ENCODE measurements at places on chromosomes 6 and 20. TPM values are rescaled to one million over a fixed set of nuclear protein-coding genes. Genes with fewer than 3 reads are reported as not detected.

- DNase-seq = no peak
These were observed 57.4 kb upstream of the EDN3 start for GRCh38 chr20:59242714-59243626.

DNA sequence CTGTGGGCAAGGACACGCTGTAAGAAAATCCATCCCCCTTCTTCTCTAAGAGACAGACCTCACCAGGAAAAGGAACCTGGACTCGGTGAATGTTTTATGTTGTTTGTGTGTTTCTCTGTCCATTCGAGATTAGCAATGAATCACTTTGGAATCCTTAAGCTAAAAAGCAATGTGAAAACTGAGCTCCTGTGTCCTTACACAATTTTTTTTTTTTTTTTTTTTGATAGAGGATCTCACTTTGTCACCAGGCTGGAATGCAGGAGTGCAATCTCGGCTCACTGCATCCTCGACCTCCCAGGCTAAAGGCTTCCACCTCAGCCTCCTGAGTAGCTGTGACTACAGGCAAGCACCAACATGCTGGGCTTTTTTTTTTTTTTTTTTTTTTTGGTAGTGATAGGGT is 32.1 kb downstream of the BFSP1 start:
- peak; percentile 90 for DNase-seq

The LAMA2 gene
- under 0.01 TPM for total RNA-seq

GRCh38 chr6:6579281-6579680 is 9.2 kb upstream of the LY86 start:
- DNase-seq = no peak

The LAMP5 gene
- not detected for total RNA-seq

DNA sequence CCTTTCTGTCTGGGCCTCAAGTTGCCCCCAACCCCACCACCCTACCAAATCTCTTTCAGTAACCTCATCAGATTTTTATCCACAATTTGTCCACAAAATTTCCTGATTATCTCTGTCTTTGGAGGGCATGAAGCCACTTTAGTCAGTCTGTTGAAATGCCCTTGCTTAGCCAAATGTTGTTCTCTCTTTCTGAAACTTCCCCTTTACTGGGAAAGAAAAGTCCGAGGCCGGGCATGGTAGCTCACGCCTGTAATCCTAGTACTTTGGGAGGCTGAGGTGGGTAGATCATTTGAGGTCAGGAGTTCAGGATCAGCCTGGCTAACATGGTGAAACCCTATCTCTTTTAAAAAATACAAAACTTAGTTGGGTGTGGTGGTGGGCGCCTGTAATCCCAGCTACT is 33.8 kb downstream of the TOMM6 start:
- DNase-seq = no peak

DNA sequence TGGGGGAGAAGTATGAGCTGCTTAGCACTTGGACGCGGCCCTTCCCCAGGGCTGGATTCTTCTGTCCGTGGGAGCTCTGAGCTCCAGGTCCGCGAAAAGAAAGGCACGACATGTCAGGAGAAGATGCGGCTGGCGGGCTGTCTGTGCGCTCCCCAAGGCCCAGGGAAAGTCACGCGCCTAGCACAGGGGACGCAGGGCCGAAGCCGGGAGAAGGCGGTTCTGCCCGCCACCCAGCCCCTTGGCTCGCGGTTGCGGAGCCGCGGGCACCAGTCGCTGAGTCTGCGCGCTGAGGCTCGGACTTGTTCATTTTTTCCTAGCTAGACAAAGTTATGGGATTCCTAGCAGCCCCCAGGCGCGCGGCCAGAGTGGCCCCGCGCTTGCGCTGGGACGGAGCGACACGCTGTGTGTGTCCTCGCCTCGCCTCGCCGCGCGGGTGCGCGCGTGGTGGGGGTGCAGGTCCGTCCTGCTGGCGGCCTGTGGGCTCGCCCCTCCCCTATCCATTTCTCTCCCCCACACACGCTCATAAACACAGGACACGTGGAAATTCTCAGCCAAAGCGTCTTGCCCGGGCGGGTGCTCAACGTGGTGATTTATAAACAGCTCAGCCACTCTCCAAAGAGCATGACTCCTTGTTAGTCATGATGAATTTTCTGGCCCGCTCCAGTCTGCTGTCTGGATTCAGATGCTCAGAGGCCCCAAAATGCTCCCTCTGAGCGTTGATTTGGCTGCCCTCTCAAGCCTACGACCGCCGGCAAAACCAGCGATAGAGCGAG is 1.9 kb upstream of the POU3F2 start:
- peak; percentile 81 for DNase-seq

DNA sequence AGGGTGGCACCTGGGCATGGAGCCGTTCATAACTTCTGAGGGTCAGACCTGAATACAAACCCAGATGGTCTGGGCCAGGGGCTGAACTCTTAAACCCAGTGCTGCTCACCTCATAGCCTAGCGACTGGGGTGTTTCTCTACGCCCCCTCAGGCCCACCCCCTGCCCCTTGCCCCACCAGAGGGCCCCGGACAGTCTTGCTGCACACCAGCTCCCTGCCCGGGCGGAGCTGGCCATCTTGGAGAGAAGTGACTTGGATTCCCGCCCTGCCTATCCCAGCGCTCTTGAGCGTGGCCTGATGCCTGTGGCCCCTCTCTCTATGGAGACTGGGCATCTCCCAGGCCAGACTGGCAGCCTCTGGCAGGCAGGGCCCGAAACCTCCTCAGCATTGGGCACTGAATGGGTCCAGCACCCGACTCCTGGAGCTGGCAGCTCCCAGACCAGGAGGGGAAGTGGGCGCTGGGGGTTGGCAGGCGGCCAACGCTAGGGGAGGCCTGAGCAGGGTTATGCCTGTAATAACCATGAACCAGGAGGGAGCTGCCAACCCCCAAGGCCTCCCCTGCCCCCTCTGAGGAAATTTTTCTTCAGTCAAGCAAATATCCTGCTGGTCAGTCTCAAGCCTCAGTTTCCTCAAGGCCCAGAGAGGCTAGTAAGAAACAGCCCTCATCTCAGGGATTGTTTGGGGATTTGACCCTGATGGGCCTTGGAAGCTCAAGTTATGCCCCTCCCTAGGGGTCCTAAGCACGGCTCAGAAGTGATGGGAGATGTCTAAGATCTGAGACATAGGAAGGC is 169.5 kb downstream of the VEGFA start:
- DNase-seq = no peak

The GSTA2 gene
- not detected for total RNA-seq

GRCh38 chr20:52251136-52251700 is 59.6 kb upstream of the ZFP64 start:
- no peak for DNase-seq

GRCh38 chr6:158686791-158687381 is 37.0 kb downstream of the SYTL3 start:
- DNase-seq = no peak

GRCh38 chr6:3489961-3490624 is 33.2 kb upstream of the SLC22A23 start:
- DNase-seq = no peak

DNA sequence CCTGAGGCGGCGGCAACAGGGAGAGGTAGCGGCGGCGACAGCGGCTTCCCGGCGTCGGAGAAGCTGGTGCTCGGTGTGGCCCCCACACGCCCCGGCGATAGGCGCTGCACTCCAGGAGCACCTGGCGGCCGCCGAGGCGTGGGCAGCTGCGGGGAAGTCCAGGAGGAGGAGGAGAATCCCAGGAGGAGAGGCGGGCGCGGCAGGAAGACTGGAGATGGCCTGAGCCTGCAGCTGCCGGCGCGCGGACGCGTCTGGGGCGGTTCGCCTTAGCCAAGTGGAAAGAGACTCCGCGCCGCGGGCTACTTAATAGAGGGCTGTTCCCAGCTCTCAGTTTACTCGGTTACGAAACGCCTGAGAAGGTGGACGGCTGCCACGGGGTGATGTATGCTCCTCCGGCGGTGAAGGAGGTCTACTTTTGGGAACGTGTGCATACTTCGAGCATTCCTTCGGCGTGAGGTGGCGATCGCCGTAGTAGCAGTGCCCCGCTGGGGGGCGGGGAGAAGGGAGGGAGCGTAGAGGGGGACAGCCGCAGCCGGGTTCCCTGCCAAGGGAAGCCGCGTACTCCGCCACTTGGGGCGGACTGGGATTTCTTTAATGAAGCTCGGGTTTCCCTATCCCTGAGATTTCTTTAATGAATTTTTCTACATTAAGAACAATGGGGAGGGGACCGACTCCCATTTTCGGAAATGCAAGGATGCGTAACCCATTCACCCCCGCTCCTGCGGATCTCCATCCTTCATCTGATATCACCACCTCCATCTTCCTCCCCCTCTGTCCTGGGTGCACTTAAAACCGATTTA is at the start of gene COL12A1:
COL12A1 (minus strand) TSS at position 278 of the 800 bp plus-strand sequence. CDS start 3,261 bp downstream, outside the sequence.
- DNase-seq = peak; percentile 95

The RNF8 gene
- 20.8 TPM for total RNA-seq

DNA sequence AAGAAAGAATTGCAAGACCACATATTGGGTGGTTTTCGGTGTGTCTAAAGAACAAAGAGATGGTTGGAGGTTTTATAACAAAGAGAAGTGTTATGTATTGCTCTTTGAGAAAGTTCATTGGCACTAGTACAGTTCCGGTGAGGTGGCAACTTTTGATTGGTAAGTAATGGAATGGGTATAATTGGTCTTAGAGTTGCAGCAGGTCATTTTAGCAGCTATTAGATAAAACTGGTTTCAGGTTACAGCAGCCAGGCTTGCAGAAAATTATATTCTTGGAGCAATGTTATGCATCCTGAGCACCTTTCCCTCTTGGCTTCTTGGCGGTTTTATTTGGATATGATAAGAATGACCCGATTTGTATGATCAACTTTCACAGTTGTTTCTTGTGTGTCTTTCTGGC is 12.3 kb upstream of the SSTR4 start:
- no peak for DNase-seq

- DNase-seq = peak; percentile 34
These were observed at the start of gene NECAB3 for GRCh38 chr20:33674294-33675135. TSS of gene NECAB3 (minus strand) at chr20:33674428. CDS start at chr20:33674352, 76 bp downstream.

- DNase-seq = peak; percentile 82
These were observed 37.5 kb downstream of the MAK start for GRCh38 chr6:10800810-10801209.

DNA sequence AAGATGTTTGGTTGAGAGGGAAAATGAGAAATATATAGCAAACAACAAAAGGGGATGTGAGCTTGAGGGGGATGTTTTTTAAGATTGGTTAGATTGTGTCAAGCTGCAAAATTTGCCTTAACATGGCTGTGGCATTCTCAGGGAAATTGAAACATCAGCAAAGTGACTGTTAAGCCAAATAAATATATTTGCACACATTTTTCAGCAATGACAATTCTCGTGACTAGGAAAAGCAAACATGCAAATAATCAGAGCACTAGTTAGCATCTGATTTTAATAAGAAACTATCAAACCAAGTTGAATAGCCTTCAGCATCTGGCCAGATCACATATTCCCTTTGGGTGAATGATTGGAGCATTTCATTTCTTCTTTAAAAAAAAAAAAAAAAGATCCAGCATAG is 262.8 kb downstream of the TBC1D7 start:
- no peak for DNase-seq
